Fibroblast of the conjunctiva (primary cell): ENCODE measurements at places on chromosomes 5 and 9.

DNA sequence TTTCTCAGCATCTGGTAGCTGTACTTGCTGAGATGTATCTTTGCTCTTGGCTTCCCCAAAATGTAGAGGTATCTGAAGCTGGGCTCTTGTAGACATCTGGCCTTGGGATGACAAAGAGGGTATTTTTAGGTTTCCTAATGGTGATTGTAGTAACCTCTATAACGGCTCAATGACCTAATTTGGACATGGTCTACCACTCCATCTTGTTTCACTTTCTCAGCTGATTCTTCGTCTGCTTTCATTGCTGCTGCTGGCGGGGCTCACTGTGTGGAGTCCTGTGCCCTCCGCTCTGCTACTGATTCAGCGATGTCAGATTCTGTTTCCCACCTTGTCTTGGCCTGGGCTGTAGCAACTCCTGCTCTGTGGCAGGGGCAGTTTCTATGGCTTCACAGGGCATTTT is 12.7 kb upstream of the MARCHF11 start:
- no peak for DNase-seq

DNA sequence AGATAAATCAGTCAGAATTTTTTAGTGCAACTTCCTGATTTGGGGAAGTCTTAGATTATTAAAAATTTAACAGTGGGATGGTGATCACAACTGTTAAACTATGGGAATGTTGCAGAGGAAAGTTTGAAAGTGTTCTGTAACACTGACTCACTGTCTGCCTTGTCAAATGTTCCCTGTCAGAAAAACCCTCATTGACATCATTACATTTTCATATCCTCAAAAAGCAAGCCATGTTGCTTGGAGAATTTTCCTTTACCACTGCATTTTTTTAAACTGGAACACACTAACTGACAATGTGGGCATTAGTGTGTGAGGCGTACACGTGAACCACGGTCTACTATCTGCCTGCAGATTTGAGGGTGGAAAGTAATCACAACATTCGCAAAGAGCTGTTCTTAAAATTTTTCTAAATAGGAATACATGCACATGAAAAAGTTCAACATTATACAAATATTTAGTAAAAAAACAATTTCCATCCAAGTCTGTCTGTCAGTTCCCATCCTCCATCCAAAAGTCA is 28.6 kb upstream of the IL7R start:
- DNase-seq, result no peak

GRCh38 chr9:110916403-110916802 is 121.9 kb downstream of the LPAR1 start:
- DNase-seq, result no peak

DNA sequence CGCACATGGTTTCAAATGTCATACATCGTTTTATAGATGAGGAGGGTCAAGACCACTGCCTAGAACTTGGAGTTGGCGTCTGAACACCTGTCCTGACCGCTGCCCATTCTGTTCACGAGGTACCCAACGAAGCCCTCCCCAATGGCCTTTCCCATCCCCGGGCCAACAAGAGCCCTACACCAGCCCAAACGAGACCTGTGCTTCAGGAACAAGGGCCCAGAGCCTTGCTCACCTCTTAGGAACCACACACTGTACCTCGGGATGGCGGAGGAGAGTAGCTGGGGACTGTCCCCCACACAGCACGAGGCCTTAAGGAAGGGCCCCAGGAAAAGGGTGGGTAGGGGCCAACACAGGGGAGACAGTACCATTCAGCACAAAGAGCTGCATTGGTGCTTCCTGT is 3.0 kb downstream of the SURF6 start:
- DNase-seq, result no peak
